ENCODE measurements at places on chromosomes 11 and 22.

DNA sequence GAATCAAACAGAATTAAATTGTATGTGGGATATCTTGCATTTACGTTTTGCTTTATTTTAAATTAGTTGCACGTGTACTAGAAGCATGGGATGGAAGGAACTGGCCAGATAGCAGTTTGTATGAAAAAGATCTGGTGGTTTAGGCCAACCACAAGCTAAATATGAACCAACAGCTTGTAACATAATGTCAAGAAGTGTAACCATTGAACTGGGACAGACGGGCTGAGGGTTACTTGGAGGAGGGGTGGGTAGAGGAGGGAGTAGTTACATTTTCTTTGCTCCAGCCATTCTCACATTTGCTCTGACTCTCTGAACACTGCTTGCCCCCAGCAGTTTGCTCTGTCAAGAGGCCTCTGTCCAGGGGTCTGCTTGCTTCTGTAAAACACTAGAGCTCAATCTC is 31.7 kb upstream of the CXCR5 start:
- DNase-seq = no peak

- DNase-seq = no peak
Measured at GRCh38 chr11:64180891-64181290, 5.1 kb upstream of the STIP1 start.

DNA sequence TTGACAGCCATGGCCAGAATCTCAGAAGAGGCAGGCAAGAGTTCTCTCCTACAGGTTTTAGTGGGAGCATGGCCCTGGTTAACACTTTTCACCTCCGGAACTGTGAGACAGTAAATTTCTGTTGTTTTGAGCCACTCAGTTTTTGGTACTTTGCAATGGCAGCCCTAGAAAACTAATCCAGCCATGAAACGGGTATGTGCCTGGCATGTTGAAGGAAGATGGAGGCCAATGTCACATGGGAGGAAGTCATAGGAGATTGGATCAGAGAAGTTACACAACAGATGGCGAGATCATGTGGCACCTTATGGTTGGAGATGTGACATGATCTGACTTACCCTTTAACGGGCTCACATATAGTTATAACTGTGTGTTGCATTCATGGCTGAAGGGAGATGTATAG is 63.2 kb upstream of the EED start:
- DNase-seq = no peak

- DNase-seq = no peak
Measured at GRCh38 chr22:45534339-45535192, 31.9 kb downstream of the FBLN1 start.

- DNase-seq = no peak
Measured at GRCh38 chr11:79897896-79898295, 457.1 kb upstream of the TENM4 start.

DNA sequence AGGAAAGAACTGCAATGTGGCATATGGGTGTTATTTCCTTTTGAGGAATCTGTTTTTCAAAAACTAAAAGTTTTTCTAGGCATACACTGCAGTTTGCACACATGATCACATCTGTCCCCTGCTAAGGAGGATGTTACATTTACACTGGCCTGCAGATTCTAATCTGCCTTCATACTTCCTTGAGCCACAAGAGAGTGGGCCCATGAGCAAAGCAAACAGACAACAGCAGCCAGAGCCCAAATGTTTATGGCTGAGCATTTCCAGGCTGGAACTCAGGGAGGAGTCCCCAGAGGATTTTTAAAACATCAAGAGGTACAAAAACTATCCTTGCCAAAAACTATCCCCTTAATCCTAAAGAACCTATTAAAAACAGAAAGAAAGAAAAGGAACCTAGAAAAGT is 117.2 kb upstream of the MTNR1B start:
- DNase-seq = no peak

DNA sequence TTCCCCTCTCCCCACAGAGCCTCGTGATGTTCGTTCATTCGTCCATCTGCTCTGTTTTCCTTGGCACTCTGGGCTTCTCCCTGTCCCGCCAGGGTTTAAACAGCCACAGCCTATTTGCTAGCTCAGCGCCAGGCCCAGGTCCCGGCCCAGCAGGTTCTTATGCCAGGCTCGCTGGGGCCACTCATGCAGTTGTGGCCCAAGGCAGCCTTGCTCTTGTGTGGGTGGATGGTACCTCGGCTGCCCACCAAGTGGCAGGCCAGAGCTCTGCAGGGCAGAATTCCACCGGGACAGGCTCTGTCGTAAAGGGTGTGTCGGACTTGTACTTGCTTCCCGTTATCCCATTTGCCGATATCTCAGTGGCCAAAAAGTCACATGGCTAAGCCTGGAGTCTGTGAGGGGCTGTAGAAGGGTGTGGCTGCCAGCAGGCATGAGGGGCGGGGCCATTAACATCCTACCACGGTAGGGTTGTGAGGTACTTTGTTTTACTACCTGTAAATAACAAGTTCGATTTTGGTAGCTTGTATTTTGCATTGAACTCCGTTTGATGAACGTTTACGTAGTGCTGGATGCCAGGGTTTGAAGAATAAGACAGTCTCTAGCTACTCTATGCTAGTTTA is 7.9 kb downstream of the FAM118A start:
- no peak for DNase-seq

DNA sequence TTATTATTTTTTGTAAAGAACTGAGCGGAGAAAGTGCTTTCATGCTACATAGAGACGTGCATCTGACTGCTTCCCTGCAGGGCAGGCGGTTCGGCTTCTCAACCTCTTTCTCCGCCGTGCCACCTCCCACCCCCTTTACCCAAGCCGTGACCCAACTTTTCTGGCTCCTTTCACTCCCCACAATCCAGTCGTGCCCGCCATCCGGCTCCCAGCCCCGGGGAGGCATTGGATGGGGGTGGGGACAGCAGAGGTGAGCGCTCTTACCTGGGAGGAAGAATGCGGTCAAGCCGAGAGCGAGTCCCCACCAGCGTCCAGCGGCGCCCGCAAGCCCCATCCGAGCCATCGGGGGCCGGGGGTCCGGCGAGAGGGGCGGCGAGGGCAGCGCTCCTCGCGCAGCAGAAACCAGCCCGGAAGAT is 781 bp downstream of the NECTIN1 start:
- DNase-seq = no peak

- DNase-seq = no peak
Measured at GRCh38 chr11:122659676-122660554, 4.4 kb downstream of the UBASH3B start.

- peak; percentile 50 for DNase-seq
Measured at GRCh38 chr11:75820645-75821044, 5.6 kb downstream of the UVRAG start.

GRCh38 chr11:64253481-64253880 is 2.2 kb downstream of the PLCB3 start:
- no peak for DNase-seq

DNA sequence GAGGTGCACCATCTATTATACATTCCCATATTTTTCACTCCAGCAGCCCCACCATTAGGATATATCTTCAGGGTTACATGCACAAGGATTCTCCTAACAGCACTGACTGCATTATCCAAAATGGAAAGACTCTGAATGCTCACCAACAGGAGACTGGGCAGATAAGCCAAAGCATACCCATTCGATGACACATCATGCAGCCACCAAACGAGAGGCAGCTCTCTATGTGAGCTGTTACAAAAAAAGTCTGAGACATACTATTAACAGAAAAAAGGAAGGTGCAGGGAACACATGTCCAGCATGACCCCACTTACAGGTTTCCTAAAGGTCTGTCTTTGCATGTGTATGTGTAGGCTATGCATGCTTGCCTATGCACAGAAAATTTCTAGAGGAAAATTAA is 12.4 kb upstream of the SERPIND1 start:
- no peak for DNase-seq

- DNase-seq = peak; percentile 76
Measured at GRCh38 chr11:12249590-12250260, 127.6 kb upstream of the PARVA start.

- peak; percentile 48 for DNase-seq
Measured at GRCh38 chr22:29470159-29470855, 9.7 kb upstream of the NEFH start.

DNA sequence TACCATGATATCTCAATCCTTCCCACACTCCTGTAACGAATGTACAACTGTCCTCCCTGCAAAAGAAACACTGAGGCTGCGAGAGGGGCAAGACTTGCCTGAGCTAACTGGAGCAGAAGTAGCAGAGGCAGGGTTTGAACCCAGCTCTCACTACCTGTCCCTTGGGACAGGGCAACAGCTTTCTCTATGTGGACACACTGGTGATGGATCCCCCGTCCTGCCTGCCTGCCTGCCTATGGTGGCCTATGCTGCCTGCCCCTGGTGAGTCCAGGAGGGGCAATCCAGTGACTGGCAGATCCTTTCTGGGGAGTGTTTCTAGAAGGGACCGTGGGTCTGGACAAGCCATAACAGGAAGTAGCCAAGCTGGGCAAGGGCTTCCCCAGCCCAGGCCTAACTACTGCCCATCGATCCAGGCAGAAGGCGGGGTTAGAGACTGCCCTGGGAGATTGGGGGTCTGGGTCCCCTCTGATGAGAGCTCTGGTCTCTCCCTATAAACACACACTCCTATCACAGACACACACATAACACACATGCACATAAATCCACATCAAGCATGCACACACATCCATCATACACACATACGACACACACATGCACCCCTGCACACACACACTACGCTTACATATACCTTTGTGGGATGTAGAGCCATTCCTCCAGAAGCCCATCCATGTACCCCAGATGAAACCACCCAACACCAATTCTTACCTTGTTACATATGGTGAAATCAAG is 1.1 kb upstream of the EMID1 start:
- no peak for DNase-seq

DNA sequence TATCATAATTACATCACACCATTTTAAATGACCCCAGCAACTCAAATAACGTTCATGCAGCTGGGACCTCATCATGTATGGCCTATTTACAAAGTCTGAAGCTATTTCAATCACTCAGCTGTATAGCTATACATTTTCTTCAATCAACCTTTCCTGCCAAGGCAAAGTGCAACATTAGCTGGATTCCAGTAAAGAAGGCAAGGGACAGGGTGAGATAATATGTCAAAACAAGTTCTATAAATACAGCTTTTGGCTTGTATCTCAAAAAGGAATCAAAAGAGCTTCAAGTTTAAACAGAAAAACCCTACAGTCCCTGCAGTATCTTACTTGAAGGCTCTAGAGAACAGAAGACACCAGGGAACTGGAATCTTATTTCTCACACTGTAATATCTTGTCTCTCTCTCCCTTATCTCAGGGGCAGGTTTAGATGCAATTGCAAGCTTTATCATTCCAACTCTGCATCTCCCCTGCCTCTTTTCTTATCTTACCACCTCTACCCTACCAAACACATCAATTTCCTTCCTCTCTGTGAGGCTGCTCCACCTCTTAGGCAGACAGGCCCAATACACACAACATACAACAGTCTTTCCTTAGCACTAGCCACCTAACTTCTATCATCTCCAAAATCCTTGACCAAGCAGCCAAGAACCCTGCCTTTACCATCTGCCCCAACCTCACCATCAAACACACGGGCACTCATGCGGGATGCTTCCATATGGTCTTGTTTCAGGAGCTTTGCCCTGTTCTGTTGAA is 34.5 kb downstream of the CELF1 start:
- no peak for DNase-seq

DNA sequence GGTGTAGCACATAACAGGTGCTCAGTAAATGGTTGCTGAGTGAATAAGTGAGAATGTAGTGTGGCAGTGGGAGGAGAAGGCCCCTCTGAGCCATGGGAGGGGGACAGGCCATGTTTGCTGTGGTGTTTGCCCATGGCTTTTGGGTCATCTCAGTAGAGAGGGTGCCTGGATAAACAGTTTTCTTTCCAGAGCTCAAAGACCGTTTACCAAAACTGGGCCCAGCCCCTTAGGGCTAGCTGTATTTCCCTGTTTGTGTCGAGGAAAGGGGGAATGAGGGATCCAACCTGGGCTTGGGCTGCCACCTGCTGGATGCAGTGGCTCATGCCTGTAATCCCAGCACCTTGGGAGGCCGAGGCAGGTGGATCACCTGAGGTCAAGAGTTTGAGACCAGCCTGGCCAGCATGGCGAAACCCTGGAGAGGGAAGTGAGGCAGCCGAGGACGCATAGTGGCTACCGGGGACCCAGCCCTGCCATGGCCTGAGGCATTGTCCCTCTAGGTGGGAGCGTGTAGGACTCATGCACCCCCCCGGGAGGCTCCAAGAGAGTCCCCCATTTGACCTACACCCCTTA is 8.7 kb upstream of the LTO1 start:
- no peak for DNase-seq

- DNase-seq = no peak
Measured at GRCh38 chr22:47304191-47304831, 541.9 kb downstream of the TBC1D22A start.

- no peak for DNase-seq
Measured at GRCh38 chr11:45151362-45151982, 5.0 kb downstream of the PRDM11 start.

- no peak for DNase-seq
Measured at GRCh38 chr11:116510166-116510565, 262.6 kb downstream of the BUD13 start.

DNA sequence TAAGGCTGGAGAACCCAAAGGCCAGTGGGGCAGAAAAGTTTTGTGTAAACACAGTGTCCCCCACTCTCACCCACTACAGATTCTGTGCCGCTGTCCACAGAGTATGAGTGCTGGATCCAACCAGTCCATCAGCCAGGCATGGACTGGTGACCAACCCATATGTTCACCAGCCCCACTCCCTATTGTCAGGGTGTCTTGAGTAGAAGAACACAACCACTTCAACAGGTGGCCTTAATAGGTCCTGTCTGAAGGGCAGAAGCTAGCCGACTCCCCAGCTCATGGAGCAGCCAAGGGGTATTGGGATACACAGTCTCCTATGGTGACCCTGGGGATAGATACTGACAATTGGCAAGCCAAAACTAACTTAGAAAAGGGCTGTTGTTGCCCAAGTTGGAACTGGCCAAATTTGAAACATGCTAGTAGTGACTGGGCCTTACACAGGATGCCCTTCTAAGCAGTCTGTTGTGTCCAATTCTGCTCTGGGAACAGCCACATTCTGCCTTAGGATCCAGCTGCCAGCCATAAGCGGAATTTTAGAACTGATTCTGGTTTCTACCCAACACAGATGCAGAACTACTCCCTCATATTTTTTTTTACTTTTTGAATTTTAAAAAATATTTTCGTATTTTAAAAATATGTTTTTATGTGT is 19.8 kb upstream of the PGM2L1 start:
- no peak for DNase-seq

GRCh38 chr11:71421392-71421950 is 26.7 kb downstream of the DHCR7 start:
- no peak for DNase-seq

All from PC-9 (cell line).